ENCODE measurements at places on chromosomes 11 and 22.

DNA sequence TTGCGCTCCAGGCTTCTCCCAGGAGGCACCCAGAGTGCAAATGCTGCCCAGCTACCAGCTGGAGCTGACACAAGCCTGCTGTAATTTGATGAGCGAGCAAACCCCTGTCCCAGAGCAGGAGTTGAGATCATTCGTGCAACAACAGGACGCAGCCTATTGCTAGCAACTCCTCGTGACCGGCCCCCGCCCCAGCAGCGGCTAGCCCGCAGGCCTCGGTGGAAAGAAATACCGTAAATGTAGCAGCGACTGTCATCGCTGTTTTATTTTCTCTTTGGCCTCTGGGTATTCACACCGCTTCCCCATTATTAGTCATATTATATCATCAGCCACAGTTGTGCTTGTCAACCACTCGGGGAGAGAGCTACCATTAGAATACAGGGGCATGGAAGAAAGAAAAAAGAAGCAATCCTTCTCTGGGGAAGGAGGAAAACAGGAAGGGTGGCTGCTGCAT lies 59.2 kb upstream of the ATXN10 start:
- no peak for DNase-seq

DNA sequence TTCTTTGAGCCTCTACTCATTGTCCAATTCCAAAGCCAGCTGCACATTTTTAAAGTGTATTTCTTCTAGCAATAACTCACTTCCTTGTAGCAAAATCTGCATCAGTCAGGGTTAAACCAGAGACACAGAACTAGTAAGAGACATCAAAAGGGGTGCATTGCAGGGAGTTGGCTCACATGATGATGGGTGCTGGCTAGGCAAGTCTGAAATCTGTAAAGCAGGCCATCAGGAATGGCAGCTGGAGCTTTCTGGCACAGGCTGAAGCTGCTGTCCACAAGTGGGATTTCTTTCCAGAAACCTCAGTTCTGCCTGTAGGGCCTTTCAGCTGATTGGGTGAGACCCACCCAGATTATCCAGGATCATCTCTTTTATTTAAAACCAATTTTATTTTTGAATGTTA lies 698.1 kb downstream of the NTM start:
- no peak for DNase-seq

GRCh38 chr22:20659258-20659657 lies 114.7 kb upstream of the SERPIND1 start:
- no peak for DNase-seq

DNA sequence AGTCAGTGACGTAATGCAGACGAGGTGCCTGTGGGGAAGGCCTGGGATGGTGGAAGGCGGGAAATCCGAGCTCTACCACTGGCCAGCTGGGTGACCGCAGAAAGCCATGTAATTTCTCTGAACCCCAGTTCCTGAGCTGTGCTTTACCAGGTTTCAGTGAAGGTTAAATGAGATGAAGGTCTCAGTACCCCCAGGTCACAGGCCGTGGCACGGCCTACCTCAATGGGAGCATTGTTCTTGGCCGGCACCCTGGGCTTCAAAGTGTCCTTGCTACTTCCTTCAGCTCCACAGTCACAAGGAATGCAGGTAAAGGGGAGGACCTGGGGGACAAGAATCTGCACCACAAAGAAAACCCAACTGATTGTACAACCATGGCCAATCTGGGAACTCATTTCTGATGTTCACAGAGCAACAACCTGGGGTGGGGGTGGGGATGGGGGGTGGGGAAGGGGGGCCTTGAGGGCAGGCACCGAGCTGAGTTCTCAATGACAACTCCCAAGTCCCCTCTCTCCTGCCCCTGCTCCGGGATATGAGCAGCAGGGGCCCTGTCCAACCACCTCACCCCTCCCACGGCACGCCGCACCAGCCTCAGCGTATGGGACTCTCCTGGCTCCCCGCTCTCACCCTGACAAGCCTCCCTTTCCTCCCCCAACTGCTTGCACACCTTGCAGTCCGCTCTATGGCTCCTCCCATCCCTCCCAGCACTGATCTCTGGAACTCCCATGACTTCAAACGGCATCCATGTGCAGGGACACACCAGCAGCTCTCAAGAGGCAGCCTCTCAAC lies 59.1 kb upstream of the ARFGAP3 start:
- no peak for DNase-seq

DNA sequence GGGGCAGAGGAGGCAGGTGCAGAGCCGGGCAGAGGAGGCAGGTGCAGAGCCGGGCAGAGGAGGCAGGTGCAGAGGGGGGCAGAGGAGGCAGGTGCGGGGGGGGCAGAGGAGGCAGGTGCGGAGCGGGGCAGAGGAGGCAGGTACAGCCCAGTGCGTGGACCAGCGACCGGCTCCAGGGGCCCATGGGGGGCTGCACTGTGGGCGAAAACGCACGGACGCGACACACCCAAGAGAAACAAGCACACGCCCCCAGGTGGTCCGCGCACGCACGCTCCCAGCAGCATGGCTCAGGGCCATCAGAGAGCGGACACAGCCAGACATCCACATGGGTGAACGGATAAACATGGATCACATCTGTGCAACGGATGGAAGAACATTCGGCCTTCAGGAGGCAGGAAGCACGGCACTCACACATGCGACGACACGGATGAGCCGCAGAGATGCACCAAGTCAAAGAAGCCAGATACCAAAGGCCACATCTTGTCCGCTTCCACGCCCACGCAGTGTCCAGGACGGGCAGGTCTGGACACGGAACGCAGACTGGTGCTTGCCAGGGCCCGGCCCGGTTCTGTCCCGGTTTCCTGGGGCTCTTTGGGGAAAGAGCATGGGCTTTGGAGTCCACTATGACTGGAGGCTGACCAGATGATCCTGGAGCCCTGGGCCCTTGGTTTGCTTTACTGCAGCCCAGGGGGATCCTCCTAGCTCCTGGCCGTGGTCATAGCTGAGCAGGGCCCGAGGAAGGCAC lies 21.8 kb downstream of the OSBPL5 start:
- no peak for DNase-seq

DNA sequence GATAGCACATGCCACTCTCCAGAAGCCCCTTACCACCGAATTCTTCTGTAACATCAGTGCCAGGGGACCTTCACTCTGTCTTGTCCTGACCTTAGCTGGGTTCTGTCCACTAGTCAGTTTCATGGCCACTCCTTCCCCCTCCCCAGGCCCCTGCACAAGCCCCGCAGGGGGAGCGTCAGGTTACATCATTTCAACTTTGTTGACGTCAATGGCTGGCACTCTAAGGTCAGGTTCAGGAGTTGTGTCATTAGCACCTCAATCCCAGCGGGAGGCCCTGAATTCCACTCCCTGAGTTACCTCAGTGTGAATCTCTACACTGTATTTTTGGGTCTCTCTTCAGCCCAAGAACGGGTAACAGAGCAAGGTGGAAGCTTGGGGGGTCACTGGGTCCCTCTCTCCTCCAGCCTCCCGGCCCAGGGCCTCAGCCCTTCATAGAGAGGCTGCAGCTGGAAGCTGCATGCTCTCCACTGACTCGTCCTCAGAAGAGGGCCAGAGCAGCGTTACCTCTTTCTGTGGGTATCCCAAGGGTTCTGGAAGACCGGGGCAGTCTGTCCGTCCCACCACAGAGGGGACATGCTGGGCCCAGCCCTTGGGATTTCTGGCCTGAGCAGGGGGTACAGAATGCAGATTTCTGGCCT lies 10.3 kb downstream of the USH1C start:
- no peak for DNase-seq

- no peak for DNase-seq
Observed at GRCh38 chr22:22666307-22667091, 22.1 kb downstream of the GGTLC2 start.

GRCh38 chr11:85961930-85962363 lies 106.8 kb downstream of the CCDC83 start:
- no peak for DNase-seq

DNA sequence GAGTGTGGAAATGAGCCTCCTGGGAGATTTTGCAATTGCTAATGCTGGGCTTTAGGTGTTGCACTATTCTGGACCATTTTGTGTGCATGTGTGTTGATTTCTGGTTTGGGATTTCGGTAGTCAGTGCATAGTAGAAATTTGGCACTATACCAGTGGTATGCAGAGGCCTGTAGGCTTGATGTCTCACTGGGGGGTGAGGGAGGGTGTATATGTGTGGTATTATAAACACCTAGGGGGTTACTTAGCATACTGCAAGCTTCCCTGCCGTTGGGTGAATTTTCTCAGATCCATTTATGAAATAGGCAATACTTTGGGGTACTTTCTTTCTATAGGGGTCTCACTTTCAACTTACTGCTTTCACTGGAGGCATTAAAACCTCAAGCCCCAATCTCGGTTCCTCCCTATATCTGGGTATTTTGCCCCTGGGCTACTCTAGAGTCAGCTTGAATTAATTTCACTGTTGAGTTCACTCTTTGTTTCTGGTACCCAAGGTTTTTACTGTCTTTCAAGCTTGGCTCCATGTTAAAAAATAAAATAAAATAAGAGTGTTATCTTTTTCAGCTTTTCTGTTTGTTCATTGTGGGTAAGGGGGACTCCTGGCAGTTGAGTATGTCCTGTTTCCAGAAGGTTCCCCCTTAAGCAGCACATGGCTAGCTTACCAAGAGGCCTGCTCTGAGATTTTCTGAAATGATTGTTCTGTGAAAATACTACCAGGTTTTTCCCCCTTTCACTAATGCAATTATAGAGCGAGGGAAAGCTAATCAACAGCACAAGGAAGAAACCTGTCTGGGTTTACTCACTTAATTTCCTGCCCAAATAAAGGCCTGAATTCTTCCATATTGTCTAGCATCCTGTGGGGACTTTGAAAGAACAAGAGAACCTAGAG lies 45.8 kb downstream of the PPFIBP2 start:
- no peak for DNase-seq

- DNase-seq, result no peak
Observed at GRCh38 chr22:36741968-36742367, 34.0 kb downstream of the IFT27 start.

DNA sequence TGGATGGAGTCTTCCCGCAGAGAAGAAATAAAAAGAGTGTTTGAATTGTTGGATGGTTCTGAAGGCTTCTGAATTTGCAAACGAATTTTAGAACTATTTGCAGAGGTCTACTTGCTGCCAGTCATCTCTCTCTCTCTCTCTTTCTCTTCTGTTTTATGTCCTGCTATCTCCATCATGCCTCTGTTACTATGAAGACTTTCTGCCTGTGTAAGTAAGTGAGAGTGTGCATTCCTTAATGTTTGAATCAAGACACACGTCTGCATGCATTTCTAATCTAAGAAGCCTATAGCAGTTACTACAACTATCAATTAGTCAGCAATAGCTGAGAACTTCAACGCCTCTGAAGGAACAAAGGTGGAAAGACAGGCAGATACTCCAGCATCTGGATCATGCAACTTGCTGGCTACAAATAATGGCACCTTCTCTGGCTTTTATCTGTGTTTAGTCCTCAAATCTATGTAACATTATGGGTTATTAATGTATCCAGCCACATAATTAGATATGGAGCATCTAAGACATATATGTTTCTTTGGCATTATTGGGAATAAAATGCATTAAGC lies 191.5 kb upstream of the BLID start:
- DNase-seq, result no peak

DNA sequence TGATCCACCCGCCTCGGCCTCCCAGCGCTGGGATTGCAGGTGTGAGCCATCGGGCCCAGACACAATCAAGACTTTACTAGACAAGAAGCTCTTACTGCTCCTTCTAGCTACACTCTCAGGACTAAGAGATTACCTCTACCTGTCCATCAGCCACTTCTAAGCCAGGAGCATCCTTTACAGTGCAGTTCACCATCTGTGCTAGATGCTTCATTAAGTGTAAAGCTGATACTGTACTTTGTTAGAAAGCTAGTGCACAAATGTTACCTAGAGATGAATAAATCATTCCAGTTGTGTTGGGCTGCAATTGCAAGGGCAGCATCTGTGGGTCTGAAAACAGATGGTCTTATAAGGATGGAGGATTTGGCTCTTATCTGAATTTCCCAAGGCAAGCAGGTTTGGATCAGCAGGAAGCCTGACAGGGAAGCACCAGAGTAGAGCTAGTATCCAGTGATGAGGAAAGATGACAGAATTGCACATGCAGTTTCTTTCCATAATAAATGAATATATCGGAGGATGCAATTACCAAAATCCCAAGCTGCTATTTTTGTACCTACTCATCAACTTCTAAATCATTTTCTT lies 58.3 kb downstream of the FAM168A start:
- DNase-seq, result no peak

DNA sequence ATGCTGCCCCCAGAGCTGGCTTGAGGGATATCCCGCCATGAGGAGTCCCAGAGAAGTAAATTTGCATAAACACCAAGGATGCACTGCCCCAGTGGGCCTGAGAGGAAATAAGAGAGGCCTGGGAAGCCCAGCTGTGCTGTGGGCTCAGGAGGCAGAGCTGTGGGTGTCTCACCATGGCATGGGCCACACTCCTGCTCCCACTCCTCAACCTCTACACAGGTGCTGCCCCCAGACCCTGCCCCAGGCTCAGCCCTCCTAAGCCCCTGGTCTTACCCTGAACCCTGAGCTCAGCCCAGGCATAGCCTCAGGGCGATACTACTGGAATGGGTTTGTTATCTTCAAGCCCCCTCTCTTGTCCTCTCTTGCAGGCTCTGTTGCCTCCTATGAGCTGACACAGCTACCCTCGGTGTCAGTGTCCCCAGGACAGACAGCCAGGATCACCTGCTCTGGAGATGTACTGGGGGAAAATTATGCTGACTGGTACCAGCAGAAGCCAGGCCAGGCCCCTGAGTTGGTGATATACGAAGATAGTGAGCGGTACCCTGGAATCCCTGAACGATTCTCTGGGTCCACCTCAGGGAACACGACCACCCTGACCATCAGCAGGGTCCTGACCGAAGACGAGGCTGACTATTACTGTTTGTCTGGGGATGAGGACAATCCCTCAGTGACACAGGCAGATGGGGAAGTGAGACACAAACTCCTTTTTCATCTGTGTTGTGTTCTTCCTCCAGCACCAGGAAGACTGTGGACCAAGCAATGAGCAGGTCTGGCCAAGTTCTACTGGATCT lies 59.9 kb downstream of the GGTLC2 start:
- DNase-seq, result no peak

- no peak for DNase-seq
Observed at GRCh38 chr11:38345286-38345685, 1747.2 kb upstream of the RAG2 start.

DNA sequence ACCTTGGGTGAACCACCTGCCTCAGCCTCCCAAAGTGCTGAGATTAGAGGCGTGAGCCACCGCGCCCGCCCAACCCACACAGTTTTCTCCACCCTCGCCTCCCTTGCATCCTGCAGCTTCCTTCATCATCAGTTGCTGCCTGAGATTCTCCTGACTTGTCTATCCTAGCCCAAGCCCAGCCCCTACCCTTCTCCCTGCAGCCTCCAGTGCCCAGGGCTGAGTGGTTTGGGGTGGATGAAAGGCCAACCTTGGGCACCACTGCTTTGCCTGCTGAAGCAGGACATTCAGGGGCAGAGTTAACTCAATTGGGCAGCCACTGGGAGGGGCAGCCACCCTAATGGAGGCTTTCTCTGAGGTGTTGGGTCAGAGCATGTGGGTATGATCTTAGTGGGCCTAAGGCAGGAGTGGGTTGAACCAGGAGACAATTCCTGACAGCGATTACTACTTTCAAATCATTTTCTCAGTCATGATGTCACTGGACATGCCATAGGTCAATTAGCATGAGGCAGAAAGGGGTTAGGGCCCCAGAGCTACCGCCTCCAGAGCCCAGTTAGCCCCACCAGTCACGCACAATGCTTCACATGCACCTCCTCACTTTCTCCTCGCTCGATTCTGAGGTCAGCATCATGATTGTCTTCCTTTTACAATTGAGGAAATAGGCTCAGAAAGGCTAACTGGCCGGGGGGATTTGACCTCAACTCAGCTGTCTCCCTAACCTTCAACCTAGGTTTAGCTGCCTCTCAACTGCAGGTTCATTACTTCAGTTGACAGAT lies 1.0 kb upstream of the FKBP2 start:
- DNase-seq, result no peak

- peak; percentile 85 for DNase-seq
Observed at GRCh38 chr11:67277231-67277961, 11.1 kb downstream of the GRK2 start.

Data from stimulated activated CD4-positive, alpha-beta T cell treated with anti-CD3 and anti-CD28 coated beads, Interleukin-12 subunit alpha, Interleukin-12 subunit beta, amount 100 ng/mL, for 48 hours (primary cell).